ENCODE measurements at places on chromosomes 5 and 9. TPM values are rescaled to one million over a fixed set of nuclear protein-coding genes. Genes with fewer than 3 reads are reported as not detected.

GRCh38 chr5:137960141-137960540 is 70.9 kb downstream of the PKD2L2 start:
- DNase-seq: no peak

DNA sequence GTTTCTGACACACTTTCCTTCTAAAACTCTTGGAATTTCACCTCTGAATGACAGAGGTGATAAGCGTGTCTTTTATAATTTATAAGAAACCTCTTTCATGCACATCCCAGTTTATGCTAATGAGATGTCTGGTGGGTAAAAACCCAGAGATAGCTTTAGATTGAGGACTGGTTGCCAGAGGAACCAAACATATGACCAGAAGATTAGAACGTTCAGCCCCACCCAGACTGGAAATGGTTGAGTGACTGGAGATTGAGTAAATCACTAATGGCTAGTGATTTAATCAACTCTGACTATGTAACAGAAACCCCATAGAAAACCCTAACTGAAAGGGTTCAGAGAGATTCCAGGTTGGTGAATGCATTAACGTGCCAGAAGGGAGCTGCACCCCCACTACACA is 69.2 kb downstream of the CDH18 start:
- no peak for DNase-seq

DNA sequence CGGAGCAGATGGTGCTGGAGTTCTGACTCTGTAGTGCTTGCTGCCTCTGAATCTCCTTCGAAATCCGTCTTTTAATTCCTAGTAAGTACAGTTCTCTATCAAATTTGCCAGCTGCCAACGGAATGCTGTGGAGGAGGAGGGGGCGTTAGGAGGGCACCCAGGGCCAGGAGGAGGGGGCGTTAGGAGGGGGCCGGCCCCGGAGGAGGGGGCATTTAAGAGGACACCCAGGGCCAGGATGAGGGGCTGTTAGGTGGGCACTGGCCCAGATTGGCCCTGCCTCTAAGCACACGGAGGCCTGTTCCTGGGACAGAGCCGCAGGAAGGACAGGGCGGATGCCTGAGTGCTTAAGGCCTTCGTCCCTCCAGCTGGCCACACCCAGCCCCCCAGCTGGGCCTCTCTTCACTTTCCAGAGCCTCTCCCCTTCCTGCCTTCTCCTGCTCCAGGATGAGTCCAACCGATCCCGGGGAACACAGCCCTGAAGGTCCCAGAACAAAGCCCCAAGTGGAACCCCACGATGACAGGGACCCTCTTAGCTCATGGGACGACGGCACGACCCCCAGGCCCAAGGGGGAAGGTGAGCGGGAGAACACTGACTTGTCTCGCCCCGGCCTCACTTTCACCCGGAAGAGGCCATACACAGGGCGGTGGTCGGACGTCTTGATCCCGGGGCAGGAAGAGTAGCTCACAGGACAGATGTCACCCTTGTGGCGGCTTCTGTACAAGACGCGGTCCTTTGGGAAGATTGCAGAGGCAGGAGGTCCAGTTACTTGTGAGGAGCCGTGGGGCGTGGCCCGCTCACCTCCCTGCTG is 9.8 kb downstream of the INPP5E start:
- DNase-seq: no peak

SQSTM1 gene
- total RNA-seq: 372 TPM

DNA sequence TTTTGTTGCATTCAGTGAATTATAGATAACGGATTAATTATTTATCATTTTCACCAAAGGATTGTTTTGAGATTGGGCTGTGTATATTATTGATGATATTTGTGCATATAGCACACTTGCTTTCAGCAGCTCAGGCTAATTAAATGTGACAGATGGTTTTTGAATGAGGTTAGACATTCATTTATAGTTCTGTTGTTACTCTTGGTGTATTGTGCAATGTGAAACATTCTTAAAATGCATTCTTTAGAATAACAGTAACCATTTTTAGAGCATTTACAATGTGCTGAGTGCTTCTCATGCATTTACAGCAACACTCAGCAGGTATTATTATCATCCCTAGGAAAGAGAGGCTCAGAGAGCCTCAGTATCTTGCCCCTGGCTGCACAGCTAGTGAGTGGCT is 23.8 kb downstream of the NANS start:
- no peak for DNase-seq

DNA sequence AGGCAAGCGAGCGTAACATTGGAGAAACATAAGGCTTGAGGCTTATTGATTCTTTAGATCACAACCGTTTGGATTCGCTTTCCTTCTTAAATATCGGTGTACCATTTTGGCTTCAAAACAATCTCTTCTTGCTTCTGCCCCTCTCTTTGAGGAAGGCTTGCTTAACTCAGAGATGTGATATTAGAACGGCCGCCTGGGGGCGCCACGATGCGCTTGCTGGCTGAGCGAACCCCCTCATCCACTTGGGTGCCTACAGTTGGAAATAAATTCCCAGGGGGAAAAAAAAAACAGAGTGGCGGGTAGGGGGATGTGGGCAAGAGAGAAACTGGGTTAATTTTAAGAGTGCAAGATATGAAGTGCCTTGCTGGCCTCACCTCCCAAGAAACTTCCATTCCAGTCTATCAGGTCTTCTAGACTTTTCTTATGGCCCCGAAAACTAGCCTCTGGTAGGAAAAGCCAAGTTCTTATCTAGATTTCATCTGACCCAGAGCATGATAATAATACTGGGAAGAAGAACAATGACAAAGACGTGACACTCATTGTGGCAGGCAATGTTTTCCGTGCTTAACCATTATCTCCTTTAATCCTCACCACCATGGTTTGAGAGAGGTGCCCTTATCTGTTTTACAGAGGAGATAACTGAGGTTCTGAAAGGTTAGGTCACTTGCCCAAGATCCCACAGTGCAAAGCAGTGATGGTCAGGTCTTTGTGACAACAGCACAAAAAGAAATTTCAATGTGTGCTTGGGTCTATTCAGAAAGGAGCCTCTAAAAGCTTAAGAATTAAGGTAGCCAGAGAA is 115.8 kb downstream of the DPYSL3 start:
- DNase-seq: no peak

Measured in cardiac septum (tissue), 1 donor.